Fibroblast of gingiva (primary cell): ENCODE measurements at places on chromosomes 1 and 21.

DNA sequence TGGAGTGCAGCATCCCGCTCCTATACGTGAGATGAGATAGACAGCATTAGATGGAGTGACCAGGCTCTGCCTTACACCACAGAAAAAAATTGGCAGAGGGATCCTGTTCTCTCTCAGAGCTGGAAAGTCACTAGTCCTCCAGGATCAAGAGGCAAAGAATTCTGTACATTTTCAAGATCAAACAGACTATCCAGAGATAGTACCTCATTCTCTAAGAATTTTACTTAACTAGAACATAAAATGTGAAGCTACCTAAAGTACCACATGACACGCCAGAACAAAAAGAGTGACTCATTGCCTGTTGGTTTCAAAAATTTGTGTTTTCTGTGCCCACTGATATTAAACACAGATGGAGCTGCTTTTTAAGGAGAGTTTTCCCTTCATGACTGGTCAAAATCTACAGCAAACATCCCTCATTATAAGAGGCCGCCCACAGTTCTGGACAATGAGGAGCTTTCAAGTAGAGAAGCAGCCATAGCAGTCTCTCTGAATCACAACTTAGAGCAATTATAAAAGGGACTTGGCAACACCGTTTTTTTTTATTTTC is 32.3 kb downstream of the CD160 start:
- peak; percentile 96 for DNase-seq

GRCh38 chr1:42484382-42484781 is 21.3 kb downstream of the CCDC30 start:
- DNase-seq: peak; percentile 54

GRCh38 chr1:232305050-232305449 is 324.9 kb downstream of the SIPA1L2 start:
- DNase-seq: no peak

DNA sequence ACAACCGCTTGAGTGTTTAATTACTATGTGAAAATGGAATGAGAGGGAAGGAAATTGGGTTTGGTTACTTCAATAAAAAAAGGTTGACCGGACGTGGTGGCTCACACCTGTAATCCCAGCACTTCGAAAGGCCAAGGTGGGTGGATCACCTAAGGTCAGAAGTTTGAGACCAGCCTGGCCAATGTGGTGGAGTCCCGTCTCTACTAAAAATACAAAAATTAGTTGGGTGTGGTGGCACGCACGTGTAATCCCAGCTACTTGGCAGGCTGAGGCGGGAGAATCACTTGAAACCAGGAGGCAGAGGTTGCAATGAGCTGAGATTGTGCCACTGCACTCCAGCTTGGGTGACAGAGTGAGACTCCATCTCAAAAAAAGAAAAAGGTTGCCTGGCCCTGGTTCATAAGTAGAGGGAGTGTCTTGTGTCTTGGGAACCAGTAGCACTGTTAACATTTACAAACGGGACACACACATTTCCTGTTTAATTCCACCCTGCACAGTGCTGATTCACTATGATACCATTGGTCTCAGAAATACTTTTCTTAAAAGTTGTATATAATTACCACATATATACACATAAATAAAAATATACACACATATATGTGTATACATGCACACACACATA is 27.6 kb upstream of the CLDN14 start:
- DNase-seq: no peak

DNA sequence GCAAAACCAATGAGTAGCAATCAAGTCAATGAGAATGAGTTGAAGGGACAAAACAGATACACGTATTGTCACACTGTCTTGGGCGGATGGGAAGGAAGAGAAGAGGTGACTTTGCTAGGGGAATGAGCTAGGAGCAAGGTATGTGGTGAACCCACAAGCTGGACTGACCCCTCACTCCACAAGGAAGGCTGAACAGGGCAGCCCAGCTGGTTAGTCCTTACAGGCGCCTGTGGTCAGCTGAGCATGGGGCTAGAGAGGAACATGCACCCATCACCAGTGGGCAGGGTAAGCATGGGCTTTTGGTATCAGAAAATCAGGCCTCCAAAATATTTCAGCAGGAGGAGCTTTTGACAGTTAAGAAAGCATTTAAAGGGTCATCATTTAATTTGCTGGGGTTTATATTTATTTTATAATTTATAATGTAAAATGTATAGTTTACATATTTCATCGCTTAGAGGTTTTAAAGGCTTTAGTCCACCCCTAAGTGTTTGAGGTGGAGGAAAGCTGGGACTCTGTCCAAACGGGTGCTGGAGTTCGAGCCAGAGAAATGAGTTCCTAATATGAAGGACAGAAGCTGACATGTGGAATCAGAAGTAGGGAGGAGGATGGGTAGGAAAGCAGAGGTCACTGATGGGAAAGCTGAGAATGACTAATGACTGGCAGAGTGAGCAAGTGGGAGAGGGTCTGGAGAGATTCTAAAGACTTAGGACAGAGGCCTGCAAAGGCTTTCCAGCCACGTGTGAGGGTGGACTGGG is 22.0 kb upstream of the ACBD6 start:
- no peak for DNase-seq

GRCh38 chr1:88451856-88452255 is 232.2 kb upstream of the PKN2 start:
- DNase-seq: no peak

- DNase-seq: peak; percentile 21
Observed at GRCh38 chr1:115266729-115267421, 71.2 kb downstream of the NGF start.

DNA sequence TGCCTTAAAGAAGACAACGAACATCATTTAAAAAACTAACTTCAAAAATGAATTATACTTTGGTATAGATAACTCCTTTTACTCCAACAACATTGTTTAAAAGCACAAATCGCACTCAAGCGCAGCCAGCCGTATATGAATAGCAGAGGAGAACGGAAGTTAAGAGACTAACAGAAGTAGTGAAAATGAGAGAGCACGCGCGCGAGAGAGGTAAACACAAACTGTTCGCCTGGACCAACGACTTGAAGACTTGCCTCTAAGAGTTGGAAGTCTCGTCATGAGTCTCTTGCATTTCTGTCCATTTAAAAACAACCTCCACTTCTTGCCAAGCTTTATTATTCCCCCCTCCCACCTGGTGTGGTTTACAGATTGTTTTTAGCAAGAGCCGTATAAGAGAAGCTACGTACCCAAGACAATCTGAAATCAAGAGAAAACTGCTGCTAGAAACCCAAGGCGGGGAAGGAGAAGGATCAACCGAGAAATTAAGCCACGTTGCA is 479 bp downstream of the SELENOF start:
- DNase-seq: peak; percentile 27

DNA sequence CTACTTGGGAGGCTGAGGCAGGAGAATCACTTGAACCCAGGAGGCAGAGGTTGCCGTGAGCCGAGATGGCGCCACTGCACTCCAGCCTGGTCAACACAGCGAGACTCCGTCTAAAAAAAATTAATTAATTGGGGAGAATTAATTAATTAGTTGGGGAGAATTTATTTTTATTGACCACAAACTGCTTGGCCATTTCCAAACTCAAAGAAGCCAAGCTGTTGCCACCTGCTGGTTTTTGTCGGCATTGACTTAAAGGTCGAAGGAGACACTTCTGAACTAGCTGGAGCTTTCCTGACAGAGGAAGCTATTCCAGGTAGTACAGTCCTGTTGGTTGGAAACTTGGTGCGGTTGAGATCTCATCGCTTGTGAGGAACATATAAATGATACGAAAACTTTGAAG is 13.1 kb downstream of the MAP1LC3C start:
- DNase-seq: peak; percentile 32

- DNase-seq: no peak
Observed at GRCh38 chr21:38013741-38014140, 97.5 kb upstream of the KCNJ6 start.

DNA sequence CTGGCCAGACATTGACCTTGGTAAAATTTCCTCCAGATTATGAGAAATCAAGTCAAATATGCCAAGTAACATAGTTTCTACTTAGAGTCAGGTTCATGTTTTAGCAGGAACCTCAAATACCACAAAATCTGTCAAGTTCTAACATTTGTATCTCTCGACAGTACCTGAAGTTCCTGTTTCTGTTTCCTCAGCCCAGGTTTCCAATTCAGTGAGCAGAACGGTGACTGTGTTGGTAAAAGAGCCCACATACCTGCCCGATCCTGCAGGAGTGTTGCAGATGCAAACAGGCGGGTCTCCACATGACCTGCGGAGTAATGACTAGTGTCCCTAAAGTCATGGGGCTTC is 57.9 kb upstream of the LGALS8 start:
- DNase-seq: no peak

GRCh38 chr1:216346526-216346925 is 76.7 kb downstream of the USH2A start:
- no peak for DNase-seq

- no peak for DNase-seq
Observed at GRCh38 chr21:39265603-39266002, 47.8 kb downstream of the BRWD1 start.

DNA sequence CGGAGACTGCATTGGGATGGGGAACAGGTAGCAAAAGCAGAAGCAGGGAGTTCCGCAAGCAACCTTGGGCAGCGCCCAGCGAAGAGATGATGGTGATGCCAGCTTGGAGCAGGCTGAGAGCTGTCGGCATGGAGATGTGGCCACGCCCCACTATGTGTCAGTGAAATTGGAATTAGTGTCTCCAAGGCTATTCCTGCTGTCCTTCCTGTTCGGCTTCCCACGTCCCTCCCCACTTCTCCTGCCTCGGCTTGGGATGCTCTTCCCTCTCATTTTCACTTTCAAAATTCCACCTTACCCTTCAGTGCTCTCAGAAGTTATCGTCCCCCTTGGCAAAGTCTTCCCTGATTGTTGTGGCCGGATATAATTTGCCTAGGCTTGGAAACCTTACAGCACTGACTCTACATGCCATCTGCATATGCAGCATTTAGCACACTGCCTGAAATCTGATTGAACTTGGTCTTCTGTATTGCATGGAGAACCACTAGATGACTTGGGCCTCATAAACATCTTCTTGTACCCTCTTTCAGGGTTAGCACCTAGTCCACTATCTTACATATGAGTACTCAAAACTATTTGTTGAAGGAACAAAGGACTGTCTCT is 270.7 kb upstream of the RUNX1 start:
- no peak for DNase-seq

DNA sequence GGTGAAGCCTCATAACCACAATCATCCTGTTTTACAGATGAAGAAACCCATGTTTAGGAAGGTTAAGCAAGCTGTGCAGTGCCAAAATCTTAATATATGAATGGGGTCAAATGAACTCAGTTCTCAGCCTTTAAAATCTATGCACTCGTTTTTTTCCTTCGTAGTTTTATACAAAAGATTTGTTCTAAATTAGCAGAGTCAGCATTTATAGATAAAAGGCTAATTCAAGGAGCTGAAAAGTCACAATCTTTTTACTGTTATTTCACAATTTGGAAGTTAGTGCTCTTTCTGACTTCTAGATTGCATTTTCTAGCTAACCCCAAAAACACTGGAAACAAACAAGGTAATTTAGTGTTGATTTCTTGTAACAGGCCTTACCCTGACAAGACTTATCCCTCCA is 766.9 kb upstream of the ADGRL4 start:
- DNase-seq: no peak

DNA sequence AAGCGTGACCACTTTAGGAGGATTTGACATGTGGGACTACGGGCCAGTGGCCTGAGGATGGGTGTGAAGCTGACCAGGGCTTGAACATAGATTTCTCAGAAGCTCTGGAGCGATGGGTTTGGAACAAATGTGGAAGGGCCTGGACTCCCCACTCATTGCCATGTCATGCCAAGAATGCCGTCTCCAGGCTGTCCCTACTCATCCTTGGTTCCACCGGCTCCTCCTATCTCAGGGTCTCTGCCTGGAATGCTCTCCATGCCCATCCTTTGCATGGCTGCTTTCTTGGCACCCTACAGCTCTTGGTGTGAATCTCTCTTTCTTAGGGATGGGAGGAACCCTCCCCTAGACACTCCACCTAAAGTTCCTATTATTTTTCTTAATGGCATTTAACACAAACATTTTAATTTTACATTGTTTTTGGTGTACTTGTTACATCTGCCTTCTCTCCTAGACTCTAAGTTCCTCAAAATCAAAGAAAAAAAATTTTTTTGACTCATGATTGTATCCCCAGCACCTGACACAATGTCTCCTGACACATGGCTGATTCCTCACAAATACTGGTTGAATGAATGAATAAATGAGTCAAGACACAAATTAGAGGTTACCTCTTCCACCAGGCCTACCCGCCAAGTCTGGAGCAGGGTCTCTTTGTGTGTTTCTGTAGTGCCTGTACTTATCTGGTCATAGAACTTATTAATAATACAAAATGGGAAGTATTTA is 114.5 kb downstream of the OMA1 start:
- no peak for DNase-seq

GRCh38 chr21:16837721-16838120 is 675.1 kb upstream of the CXADR start:
- DNase-seq: no peak

GRCh38 chr1:57889676-57890320 is 465.9 kb upstream of the DAB1 start:
- no peak for DNase-seq

DNA sequence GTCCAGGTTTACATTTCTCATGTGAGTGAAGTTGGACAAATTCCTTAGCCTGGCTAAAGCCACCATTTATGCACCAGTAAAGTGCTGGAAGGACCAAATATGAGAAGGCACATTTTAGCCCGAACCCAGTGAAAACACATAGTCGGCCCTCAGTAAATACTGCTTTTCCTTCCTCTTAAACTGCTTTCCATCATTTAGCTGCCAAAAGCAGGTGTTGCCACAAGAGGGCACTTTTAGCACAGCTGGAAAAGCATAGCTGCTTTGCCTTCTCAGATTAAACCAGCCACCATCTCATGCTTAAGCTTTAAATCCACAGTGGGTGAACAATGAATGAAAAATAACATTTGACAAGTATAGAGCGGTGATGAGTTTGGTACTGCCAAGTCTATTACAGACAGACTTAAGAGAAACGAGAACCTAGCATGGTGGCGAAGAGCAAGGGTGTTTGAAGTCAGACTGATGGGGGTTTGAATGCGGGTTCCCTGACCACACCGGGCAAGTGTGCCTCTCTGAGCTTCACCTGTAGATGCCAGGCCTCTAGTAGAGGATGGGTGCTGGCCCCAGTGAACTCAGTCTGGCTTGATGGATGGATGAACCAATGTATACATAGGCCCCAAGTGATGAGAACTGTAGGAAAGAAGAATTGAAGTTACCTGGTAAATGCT is 57.8 kb downstream of the SLC35D1 start:
- DNase-seq: peak; percentile 68

DNA sequence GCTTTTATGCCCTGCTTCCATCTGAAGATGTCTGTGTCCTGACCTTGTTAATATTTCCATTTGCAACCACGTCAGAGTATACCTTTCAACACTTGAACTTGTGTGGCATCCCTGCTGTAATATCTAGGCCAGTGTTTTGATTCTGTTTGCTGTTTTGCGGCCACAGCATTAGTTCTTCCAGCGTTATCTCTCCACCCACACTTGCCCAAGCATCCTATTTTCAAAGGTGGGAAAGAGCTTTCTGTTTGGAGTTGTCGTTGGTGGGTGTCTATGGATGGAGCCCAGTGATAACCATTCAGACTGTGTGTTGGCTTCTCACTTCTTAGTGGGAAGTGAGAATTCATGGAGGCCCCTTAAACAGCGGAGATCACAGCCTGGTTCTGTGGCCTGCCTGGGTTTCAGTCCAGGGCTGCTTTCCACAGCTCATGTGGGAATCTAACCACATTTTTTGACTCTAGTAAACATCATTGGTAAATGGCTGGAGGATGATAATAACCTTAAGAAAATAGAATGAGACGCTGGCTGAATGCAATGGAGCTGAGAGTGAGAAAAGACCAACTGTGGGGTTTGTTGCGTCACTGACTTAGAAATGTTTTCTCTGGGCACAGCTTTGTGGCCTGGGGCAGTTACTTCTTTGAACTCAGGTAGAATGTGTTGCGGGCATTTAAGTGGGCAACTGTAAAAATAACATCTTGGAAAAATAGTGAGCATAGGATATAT is 7.6 kb downstream of the TENT5C start:
- no peak for DNase-seq
